Lower lobe of right lung (tissue), 2 donors: ENCODE measurements at places on chromosomes 4 and X. TPM values are rescaled to one million over a fixed set of nuclear protein-coding genes. Genes with fewer than 3 reads are reported as not detected.

STOX2 gene
- total RNA-seq: 12.8 TPM

MGAT4D gene
- not detected for total RNA-seq

HSFX3 gene
- not detected for total RNA-seq

DNA sequence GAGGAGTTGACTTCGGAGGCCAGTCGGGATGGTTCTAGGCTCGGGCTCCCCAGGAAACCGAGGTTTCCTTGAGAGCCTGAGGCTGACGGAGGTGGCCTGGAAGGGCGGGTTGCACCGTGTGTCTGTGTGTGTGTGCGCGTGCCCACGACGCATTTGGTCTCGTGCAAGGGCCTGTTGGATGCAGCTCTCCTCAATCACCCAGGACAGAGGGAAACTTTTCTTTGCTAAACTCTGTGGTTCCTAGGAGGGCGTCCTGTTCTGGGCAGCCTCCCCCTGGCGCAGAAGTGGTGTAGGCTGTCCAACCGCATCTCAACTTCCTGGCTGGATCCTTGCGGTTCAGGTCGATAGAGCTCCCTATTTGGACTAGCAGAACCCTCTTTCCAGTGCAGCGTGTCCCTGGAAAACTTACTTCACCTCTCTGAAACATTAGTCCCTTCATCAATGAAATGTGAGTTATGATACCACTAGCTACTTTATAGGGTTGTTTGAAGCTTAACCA is 973 bp downstream of the STK32B start:
- DNase-seq: no peak

- DNase-seq: no peak
These were observed 170.1 kb downstream of the LARP7 start for GRCh38 chr4:112807083-112807482.
